ENCODE measurements at places on chromosomes 16 and 17.

- DNase-seq: no peak
These were observed 2.3 kb downstream of the RAB11FIP4 start for GRCh38 chr17:31393749-31394146.

- no peak for DNase-seq
These were observed 11.3 kb upstream of the CD300A start for GRCh38 chr17:74455025-74455545.

DNA sequence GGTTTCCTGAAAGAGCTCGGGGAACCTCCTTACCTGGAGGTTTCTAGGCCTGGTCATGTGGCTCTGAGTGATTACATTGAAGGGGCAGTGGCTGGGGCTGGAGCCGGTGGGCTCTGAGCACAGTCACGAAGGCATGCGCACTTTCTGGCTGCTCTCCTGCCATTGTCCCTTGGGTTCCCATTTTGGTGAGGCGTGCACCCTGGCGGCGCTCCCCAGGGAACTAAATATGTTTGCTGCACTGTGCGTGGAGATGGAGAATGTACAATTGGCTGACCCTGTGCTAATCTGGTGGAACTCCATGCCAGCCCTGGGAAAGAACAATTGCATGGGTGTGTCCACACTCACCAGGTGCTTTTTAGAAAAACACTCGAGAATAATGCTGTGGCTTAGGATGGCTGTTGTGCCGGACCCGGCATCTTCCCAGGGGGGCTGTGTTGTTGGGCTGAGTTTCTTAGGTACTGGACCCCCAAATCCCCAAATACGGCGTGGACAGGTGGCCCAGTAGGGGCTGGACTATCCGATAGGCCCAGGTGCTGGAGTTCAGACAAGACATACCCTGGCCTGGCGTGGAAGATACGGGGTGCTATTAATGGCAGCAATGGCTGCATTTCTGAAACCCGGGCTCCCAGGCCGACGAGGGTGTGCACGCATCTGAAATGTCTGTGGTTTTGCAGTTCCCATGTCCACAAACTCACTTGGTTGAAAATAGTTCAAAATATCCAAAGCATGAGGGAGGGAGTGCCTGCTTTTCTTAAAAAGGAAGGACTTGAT lies 230.5 kb downstream of the SEC14L1 start:
- no peak for DNase-seq

- DNase-seq: no peak
These were observed 77.6 kb upstream of the RBL2 start for GRCh38 chr16:53356478-53357207.

All from omental fat pad (tissue), 4 donors.